ENCODE measurements at places on chromosomes 5 and 9.

GRCh38 chr5:93346301-93346700, 234.7 kb downstream of the NR2F1-AS1 start:
- DNase-seq, result no peak

GRCh38 chr9:19026375-19026774, 6.6 kb downstream of the SAXO1 start:
- DNase-seq, result no peak

- DNase-seq, result no peak
Measured at GRCh38 chr9:105860516-105860915, 166.2 kb downstream of the TMEM38B start.

DNA sequence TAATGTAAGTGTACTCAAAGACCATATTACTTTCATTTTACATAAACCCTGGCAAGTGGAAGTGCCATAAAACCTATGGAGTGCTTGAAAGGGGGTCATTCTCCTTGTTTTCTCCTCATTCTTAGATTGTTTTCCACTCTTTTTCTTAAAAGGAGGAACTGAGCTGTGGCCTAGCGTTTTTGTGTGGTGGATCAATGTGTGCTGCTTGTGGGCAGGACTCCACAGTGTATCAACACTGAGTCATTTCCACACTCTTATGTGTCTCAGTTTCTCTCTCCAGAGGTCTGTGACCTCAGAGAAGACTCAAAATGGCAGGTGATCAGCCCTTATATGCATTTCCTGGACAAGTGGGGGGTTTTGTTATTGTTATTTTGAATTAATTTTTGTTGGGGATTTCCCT, 516.1 kb upstream of the CDH10 start:
- no peak for DNase-seq

GRCh38 chr5:130168211-130168610, 263.9 kb downstream of the CHSY3 start:
- no peak for DNase-seq

- DNase-seq, result no peak
Measured at GRCh38 chr5:128626536-128627090, 88.6 kb upstream of the FBN2 start.

GRCh38 chr9:5336688-5337087, 3.0 kb downstream of the RLN1 start:
- no peak for DNase-seq

GRCh38 chr9:19748278-19749126, 40.3 kb downstream of the SLC24A2 start:
- DNase-seq, result no peak

GRCh38 chr5:61981886-61982285, 324.1 kb upstream of the KIF2A start:
- DNase-seq, result no peak

DNA sequence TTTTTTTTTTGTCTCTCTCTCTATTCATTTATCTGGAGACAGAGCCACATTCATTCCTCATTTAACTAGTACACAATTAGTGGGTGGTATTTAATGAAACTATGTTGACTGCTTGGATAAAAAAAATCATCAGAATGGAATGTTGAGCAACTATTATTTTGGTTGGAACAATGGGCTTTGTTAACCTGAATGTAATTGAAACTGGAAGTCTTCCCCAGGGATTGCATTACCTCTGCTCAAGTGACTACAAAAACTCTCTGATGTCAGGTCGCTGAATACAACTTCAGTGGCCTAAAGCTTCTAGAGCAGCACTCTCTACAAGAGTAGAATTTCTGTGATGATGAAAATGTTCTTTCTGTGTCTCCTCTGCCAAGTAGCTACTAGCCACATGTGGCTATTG, 295.8 kb downstream of the DEPDC1B start:
- DNase-seq, result no peak

DNA sequence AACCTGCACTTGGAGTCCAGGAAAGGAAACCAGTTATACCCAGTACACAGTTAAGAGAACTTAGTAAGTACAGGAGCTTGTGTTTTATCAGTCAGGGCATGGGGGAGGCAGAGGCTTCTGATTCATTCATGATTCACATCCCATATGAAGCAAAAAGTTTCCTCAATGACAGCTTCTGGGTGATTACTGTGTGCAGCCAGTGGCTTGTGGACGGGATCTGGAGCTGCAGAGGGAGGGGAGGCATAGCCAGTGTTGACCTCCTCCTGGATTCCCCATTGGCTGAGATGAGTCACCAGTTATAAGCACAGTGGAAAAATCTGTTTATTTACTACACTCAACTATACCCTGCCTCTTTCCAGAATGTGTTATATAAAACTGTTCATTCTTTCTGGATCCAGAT, 17.7 kb downstream of the IL31RA start:
- DNase-seq, result no peak

- no peak for DNase-seq
Measured at GRCh38 chr5:56406838-56407237, 173.7 kb upstream of the ANKRD55 start.

DNA sequence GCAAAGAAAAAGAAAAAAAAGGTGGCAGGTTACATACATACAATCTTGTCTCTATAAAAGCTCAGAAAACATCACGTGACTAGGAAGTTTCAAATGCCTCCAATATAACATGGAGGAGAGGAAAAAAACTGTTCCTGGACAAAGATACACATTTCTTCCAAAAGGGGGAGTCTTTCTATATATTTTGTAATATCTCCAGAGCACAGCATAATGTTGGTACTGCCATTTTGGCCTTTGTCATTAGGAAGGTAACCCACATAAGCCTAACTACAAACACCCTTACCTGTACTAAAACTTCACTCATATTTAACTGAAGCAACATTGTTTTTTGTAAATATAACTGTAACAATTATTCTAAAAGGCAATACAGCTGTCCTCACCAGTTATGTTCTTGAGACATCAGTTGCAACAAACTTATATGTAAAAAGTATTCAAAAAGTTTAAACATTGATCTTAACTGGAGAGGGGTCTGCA, 1.2 kb upstream of the BTF3 start:
- no peak for DNase-seq

DNA sequence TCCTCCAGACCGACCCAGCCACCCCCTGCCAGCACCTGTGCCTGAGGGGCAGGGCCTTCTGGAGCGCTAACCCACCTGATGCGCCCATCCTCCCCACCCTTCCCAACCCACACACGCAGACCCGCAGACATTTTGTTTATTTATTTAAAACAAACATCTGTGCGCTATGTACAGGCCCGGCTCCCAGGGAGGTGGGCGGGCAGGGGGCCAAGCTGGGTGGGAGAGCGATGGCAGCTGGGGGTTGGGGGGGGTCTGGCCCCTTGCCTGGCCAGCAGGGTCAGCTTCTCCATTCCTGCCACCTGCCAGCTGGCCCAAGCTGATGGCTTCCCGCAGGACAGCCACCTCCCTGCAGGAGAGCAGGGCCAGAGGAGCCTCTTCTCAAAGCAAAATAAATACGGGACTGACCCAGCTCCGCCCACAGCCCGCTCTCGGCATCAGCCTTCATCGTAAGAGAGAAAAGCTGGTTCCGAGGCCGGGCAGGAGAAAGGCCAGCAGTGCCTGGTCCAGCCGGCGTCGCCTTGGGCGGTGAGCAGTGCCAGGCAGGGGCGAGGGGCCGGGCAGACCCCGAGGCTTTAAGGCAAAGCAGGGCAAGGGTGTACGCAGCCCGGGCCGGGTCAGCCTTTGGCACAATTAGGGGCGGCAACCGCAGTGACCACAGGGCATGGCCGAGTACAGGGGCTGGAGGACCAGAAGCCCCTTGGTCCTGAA, 10.9 kb upstream of the CLIC3 start:
- DNase-seq, result no peak

- DNase-seq, result peak; percentile 89
Measured at GRCh38 chr9:84668196-84669012, 1.1 kb upstream of the NTRK2 start.

GRCh38 chr5:146151970-146152369, 30.5 kb downstream of the LARS1 start:
- DNase-seq, result no peak

GRCh38 chr5:132877938-132878337, 4.5 kb downstream of the LEAP2 start:
- DNase-seq, result no peak

GRCh38 chr9:76090909-76091308, 200.4 kb downstream of the PCSK5 start:
- DNase-seq, result no peak

GRCh38 chr5:7072188-7072587, 323.8 kb upstream of the ADCY2 start:
- no peak for DNase-seq

GRCh38 chr9:89721176-89721700, 116.4 kb downstream of the GADD45G start:
- no peak for DNase-seq

DNA sequence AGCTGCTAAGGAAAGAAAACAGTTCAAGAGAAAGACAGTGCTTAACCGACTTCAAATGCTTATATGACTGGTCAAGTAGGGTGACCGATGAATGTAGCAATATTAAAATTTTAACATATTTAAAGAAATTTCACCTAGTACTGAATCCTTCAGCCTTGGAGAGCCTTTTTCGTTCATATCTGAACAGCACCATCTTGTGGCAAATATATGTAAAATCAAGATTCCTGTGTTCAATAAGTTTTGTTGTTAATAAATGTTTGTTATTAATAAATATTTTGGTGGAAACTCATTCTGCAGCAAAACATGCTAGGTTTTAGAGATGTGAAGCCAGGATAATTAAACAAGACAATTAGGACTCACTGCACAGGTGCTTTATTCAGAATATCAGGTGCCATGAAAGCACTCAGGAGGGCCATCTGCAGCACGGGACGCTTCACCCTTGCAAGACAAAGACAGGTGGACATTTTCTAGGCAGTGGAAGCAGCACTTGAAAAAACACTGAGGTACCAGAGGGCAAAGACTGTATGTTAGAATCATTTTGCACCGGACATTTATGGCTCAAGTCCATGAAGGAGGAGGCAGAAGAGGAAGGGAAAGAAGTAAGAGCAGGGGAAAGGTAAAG, 15.6 kb downstream of the TICAM2 start:
- no peak for DNase-seq

DNA sequence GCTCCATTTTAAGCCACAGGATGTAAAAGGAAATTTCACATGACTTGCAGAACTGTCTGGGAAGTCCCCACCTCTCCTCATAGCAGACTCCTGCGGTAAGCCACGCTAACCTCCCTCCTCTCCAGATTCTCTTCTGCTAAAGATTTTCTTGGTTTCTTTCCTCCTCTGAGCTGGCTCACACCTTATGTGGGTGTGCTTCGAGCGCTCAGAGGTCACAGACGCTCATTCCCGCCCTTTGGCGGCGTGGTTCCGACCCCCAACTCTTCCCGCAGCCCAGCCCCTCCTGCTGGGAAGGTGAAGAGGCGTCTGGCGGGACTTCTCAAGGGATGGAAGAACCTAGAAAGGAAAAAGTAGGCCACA, 32.9 kb upstream of the CDK20 start:
- peak; percentile 33 for DNase-seq

GRCh38 chr9:128242828-128243214, 33.0 kb downstream of the GOLGA2 start:
- DNase-seq, result no peak

GRCh38 chr5:127053049-127053448, 20.3 kb downstream of the C5orf63 start:
- DNase-seq, result no peak

DNA sequence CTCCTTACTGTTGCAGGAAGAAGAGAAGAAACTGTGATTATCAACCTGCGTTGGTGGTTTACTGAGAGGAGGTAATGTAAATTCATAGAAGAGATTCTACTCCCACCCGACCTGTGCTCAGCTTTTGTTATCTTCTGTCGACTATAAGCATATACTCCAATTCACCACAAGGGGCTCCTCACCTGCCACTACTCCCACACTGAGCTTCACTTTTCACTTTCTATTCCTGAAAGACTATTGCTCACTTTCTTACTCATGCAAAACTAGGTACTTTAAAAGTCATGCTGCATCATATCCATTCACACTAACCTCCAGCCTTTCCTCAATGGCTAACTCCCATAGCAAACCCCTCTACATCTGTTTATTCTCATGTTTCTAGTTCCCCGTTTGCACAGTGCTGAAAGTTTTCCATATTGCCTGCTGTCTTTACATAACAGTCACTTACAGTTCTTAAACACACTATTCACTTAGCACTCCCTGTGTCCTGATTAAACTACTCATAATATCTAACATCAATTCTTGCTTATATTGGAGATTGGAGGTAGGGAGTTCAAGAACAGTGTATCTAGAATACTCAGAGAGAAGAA, 1062.6 kb downstream of the NR2F1-AS1 start:
- no peak for DNase-seq

GRCh38 chr5:82158755-82159413, 119.3 kb downstream of the RPS23 start:
- no peak for DNase-seq

- DNase-seq, result no peak
Measured at GRCh38 chr9:98280574-98280973, 25.1 kb upstream of the TBC1D2 start.

GRCh38 chr5:121516997-121517396, 334.7 kb upstream of the FTMT start:
- DNase-seq, result no peak

DNA sequence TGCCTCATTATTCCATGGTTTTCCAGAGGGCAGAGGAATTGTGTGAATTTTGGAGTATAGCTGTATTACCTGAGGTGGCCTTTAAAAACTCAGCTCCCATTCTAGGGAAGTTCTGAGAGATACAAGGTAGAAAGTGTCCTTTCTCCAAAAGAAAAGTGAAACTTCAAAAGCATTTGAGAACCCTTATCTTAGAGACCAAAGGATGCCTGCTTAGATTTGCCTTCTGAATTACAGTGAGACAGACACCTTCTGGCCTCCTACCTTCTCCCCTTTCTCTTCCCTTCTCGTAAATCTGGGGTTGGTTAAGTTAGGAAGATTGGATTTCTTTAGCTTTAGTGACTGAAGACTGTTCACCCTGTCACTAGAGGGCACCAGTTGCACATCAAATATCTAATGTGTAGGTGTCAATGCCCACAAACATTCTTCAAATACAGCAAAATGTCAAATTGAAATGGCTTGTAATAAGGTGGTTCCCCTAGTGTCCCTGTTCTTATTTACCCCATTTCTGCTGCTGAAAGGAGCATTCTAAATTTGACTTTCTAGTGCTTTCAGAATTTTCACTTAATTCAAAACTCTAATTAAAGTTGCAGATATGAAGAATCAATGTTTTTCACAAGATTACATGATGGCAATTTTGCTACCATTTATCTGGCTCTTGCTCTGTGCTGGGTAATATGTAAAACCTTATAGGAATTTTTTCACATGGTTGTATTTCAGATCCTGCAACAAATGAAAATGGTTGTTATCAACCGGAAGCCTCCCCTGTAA, 46.7 kb downstream of the PRRC1 start:
- no peak for DNase-seq

GRCh38 chr9:88737876-88738275, 202.9 kb downstream of the NXNL2 start:
- no peak for DNase-seq

DNA sequence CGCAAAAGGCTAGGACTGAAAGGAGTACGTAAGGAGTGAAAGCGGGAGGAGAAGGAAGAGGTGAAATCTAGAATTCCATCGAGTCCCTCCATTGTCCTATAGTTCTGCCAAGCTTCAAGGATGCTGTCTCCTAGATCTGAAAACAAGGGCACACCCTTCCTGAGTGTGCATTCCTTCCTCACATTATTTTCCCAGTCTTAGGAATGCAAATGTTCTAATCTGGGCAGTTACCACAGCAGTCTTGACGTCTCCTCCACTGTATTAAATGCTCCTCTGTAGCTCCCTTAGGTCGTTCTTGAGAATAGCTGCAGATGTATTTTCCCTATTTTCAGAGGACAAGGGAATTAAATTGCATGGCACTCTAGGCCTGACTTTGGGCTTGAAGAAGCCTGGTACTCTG, 127.6 kb downstream of the SLIT3 start:
- no peak for DNase-seq

Data from left hindlimb (tissue), 1 donor.